ENCODE measurements at places on chromosomes 3 and 15.

DNA sequence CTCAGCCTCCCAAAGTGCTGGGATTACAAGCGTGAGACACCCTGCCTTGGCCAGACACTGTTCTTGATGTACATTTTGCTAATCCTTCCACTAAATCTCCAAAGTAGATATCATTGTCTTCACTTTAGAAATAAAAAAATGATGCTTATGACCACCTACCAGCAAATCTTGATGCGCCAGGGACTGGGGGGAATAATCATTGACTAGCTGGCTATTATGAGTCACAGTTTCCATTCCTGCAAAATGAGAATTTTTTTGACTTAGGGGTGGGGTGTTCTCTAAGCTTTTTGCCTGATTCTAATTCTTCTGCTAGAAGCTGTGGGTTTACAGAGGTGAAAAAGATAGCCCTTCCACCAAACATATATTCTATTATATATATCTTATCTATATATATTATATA is 17.1 kb upstream of the RFC4 start:
- no peak for DNase-seq

DNA sequence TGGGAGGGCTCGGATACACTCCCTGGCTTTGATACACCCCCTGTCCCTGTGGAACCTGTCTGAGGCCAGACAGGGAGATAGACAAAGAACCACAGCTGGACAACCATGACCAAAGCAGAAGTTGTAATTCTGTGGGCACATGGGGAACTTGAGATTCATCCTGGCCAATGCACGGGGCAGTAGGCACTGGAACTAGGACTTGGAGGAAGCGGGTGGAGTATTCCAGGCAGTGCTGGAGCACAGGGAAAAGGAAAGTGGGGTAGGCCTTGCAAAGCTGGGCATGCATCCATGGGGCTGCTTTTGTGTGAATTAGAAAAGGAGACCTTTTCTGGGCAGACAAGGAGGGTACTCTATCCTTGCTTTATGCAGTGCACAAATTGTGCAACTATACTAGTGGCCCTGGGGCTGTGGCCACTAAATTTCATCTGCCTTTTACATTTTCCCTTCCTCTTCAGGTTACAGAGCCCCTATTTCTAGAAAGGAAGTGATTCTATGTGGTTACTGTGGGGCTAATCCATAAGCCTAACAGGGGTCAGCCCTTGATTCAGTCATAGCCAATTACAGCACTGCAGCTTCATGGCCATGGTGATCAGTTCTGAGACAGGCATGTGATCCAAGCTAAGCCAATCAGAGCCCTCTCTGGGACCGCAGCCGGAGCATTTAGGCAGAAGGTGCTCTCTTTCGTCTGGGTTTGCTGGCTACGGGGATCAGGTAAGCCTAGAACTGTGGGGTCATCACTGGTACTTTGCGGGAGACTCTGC is 21.0 kb downstream of the CRABP1 start:
- no peak for DNase-seq

DNA sequence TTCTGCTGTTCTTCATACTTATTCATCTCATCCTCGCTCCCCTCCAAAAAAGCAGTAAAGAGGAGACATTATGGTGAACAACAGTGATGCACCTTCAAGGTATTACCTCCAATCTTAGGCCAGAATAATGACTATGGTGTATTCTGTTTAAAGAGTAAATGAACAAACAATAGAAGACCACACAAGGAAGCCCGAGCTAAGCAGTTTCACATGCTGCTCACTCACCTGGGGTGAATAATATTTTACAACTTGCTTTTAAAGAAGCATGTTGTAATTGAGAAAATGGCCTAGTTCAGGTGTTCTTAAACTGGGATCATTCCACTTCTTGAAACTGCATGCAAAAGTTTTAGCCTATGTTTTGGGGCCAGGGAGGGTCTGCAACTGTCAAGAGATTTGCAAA is 581.2 kb downstream of the FOXP1 start:
- DNase-seq = no peak

- DNase-seq = no peak
Observed at GRCh38 chr3:147385059-147386012, 21.0 kb downstream of the ZIC4 start.

DNA sequence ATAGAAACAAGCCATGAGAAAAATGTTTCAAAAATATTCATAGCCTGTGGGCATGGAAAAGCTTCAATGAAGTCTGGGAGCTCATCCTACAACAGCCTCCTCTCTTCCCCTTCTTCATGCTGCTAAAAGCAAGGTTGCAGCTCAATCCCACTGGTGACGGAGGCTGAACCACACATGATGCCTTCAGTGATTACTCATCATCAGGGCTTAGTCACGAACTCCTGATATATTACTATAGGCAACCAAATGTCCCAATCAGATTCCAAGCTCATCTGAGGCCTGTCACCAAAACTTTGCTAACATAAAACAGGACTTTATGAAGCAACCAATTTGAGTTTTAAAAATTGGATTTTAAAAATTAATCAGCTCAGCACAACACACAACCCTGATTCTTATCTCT is 24.0 kb upstream of the SLC24A5 start:
- no peak for DNase-seq

DNA sequence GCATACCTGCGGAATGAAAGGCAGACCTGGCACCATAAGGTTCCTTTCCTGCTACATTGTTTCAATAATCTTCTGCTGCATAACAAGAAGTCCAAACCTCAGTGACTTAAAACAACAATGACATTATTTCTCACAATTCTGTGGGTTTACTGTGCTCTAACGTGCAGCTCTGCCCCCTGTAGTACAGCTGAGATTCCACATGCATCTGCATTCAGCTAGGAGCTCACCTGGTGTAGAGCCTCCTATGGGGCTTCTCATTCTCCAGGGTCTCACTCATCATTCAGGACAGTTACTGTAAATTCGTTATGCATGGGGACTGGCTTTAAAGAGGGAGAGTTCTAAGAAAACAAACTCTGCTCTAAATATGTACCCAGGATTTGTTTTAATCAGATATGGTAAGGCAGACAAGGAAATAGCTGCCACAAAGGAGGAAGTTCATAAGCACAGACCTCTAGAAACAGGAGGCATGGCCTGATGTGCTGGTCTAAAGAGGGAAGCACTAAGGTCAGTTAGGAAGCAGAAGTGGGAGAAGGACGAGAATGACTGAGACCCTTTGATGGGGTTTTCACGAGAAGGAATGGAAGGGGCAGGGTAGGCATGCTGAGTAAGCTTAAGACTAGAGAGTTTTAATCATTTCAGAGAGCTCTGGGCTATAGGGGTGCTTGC is 347.0 kb downstream of the NEK10 start:
- no peak for DNase-seq

- DNase-seq = no peak
Observed at GRCh38 chr3:73661265-73661664, 36.5 kb upstream of the PDZRN3 start.

DNA sequence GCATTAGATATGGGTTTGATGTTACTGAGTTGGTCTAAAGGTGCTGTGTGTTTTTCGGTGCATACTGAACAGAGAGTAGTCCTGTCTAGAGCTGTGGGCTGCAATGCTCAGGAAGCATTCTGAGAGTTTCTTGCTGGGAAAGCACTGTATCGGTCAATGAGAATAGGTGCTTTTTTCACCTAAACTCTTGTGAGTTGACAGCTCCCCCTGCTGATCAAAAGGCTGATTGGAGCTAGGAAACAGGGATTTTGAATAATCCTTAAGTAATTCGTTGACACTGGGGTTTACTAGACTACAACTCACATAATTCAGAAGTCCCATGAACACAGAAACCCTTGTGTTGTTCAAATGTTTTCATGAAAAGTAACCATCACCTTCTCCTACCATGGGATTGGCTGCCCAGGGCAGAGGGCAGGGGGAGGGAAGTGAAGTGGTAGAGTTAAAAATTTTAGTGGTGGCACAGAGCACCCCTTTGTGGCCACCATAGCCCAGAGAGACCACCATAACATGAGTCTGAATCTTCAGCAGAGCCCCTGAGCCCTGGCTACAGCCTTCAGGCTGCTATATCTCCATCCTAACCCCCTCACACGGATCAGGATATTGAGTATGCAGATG is 13.0 kb upstream of the MANF start:
- DNase-seq = peak; percentile 38

- no peak for DNase-seq
Observed at GRCh38 chr3:126245811-126246727, 65.7 kb upstream of the ALDH1L1 start.

- no peak for DNase-seq
Observed at GRCh38 chr15:62109437-62109836, 42.7 kb downstream of the C2CD4A start.

DNA sequence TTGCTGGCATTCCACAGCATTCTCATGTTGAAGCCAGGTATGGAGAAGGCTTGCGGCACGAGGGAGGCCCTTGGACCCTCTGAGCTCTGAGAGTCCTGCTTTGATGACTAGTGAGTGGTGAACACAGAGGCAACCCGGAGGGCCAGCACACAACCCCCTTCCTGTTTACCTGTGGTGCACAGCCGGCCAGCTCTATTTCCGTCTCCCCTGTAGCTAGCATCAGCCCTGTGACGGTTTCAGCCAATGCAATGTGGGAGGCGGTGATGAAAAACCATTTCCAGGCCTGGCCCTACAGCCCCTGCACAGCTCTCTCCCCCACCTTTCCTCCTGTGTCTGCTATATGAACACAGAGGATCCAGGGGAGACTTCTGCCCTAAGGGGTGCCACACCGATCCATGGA is 76.8 kb upstream of the KLHL25 start:
- DNase-seq = no peak

DNA sequence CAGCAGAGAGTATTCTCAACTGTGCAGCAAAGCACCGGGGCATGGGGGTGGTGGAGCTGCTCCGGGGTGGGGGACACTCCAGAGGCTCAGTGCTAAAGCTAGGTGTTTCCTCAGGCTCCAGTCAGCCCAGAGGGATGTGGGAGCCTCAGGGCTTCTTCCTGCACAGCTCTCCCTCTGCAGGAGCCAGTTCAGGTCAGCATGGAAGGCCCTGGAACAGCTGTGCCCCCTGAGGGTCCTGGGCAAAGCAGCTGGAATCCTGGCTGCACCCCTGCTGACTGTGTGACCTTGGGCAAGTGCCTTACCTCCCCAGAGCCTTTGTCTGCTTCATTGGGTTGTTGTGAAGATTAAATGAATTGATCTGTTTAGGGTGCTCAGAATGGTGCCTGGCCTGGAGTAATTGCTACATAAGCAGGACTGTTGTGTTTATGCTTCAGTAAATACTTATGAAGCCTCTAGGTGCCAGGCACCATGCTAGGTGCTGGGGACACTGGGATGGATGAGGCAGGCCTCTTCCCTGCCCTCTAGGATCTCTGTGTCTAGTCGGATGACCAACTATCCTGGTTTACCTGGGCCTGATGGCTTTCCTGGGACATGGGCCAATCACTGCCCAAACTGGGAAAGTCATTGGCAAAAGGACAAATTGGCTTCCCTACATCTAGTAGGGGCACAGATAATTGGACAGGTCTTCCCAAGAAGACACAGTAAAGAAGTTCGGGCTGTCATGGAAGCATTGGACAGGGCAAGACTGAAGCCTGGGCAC is 64.2 kb upstream of the LCTL start:
- no peak for DNase-seq

DNA sequence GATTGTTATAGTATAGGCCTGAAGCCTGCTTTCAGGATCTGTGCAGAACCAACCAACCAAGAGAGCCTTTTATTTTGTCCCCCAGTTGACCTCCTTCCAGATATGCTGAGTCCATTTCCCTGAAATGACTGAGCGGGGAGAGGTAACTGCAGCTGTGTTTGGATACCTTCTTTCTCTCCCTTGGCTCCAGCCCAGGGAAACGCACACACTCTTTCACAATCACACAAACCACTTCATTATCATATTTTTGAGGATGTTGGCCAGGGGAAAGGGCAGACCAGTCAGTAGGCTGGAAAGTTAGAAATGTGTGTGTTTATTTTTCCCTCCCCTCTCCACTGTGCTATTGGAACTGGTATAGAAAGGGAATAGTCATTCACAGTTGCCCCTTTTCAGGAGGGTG is 417.7 kb upstream of the TBL1XR1 start:
- DNase-seq = no peak

GRCh38 chr15:25093455-25094029 is 138.8 kb downstream of the SNRPN start:
- DNase-seq = no peak

DNA sequence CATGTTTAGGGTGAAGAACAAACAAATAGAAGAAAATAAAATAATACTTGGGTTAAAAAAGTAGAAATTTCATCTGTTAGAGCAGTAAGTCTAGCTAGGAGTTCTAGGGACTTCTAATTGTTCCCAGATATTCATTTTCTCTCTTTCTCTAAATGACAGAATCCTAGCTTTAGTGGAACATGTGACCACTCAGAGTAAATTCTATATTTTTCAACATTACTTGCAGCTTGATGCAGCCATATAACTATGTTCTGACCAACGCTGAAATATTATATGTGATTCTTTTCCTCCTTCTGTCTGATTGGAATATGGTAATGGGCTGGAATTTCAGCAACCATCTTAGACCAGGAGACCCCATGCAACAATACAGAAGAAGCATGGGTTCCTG is 8.1 kb downstream of the PTX3 start:
- no peak for DNase-seq

- DNase-seq = no peak
Observed at GRCh38 chr3:13491206-13491974, 11.3 kb downstream of the HDAC11 start.

DNA sequence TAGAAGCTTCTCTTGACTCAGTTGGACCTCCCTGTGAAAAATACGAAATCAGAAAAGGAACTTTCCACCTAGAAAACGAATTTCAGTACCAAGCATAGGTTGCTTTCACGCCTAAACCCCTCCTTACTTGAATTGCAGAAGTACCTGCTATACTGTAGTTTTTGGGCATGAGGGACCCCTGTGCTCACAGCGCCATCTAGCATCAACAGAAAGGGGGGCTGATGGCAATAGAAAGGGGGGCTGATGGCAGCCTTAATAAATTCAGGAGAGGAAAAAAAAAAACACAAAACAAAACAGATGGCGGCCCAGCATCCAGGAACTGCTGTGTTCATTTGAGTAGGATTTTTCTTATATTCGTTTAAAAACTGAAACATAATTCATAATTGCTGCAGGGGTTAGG is 96.7 kb downstream of the NPAP1 start:
- DNase-seq = no peak

DNA sequence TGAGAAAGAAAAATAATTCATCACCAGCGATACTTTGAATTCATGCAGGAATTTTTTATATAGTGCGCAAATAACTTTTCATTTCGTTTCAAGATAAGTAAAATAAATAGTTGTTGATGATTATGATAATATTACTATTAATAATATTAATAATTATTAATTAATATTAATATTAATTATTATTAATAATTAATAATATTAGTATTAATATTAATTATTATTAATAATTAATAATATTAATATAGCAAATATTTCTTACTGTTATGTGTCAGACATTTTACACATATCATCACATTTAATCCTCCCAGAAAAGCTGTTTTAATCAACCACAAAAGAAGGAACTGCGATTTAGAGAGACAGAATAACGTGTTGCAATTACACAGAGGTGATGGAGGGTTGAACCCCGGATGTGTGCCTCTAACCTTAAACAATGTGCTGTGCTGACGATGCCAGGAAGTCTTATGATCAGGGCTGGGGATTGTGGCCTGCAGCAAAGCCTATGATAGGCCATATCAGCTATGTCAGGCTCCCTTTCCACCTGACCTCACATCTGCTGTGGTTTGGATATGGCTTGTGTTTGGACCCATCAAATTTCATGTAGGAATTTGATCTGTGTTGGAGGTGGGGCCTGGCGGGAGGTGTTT is 263.5 kb upstream of the NR2F2 start:
- DNase-seq = no peak

GRCh38 chr3:151564261-151564660 is 103.4 kb upstream of the IGSF10 start:
- no peak for DNase-seq
